ENCODE measurements at places on chromosomes 5 and 9.

- no peak for DNase-seq
Measured at GRCh38 chr9:124455820-124456219, 5.6 kb downstream of the ADGRD2 start.

GRCh38 chr9:132943651-132944293 is 644 bp downstream of the TSC1 start:
- no peak for DNase-seq

DNA sequence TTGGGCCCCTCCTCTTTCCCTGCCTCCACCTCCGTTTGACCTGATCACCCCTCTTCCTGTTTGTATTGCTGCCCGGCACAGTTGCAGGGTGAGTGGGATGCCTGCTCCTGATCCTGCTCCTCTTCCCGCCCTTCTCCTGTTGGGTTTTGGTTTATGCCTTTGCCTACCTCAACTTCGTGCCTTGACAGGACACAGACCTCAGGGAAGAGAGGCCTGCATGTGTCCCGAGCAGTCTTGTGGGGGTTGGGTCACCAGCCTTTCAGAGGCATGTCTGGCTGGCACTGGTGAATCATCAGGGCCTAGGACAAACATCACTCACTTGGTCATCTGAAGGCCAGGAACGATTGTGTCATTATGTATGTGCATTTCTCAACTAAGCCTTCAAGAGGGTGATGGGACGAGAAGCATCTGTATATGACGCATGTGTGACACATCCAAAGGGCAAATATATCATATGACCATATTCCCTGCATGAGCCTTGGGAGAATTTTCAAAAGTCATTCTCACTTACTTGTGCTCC is 56.9 kb downstream of the NPR3 start:
- DNase-seq: no peak

DNA sequence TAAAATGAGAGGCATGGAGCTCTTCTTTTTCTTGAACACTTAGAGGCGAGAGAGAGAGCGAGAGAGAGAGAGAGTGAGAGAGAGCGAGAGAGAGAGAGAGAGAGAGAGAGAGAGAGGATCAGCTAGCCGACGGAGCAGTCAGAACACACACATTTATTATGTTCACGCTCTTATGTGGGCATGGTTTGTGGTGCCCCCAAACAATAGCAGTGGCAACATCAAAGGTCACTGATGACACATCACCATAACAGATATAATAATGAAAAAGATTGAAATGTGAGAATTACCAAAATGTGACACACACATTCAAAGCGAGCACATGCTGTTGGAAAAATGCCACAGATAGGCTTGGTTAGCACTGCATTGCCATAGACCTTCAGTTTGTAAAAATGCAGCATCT is 116.1 kb downstream of the KDM4C start:
- DNase-seq: no peak

DNA sequence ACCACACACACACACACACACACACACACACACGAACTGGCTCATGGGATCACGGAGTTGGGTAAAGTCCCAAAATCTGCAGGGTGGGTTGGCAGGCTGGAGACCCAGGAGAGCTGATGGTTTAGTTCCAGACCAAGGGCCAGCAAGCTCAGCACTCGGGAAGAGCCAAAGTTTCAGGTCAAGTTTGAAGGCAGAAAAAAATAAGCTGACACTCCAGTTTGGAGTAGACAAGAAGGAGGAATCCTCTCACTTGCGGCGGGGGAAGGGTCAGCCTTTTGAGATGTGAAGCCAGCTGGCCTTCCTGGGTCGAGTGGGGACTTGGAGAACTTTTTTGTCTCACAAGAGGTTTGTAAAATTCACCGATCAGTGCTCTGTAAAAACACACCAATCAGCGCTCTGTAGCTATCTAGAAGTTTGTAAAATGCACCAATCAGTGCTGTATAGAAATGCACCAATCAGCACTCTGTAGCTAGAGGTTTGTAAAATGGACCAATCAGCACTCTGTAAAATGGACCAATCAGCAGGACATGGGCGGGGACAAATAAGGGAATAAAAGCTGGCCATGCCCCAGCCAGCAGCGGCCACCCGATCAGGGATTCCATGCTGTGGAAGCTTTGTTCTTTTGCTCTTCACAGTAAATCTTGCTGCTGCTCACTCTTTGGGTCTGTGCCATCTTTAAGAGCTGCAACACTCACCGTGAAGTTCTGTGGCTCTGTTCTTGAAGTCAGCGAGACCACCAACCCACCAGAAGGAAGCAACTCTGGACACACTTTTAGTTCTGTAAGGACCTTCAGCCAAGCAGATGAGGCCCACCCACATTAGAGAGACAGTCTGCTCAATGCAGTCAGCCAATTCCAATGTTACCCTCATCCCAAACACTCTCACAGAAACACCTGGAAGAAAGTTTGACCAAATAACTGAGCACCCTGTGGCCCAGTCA is 37.8 kb upstream of the UNC5A start:
- no peak for DNase-seq

DNA sequence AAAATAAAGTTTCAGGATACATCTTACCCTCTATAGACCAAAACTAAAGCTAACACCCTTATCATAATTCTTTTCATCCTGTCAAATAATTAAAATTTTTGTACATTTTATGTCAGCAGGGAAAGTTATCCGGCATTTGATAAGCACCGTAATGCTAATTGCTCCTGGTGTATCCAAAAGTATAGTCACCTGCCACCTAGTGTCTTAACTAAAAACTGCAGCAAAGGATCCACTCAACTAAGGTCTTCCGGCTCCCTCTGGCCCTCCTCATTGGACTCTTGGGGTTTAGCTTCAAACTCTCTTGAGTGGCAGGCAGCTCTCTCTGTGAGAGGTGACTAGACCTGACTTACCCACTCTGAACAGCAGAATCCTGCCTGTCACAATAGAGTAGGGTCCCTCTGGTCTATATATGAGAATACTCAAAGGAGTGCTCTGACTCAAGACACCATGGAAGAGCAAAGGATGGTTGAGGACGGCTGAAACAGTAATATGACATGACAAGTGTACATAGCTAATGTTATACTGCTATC is 60.4 kb upstream of the CAST start:
- peak; percentile 69 for DNase-seq

- DNase-seq: peak; percentile 24
Measured at GRCh38 chr5:112338681-112339337, 80.3 kb downstream of the EPB41L4A start.

DNA sequence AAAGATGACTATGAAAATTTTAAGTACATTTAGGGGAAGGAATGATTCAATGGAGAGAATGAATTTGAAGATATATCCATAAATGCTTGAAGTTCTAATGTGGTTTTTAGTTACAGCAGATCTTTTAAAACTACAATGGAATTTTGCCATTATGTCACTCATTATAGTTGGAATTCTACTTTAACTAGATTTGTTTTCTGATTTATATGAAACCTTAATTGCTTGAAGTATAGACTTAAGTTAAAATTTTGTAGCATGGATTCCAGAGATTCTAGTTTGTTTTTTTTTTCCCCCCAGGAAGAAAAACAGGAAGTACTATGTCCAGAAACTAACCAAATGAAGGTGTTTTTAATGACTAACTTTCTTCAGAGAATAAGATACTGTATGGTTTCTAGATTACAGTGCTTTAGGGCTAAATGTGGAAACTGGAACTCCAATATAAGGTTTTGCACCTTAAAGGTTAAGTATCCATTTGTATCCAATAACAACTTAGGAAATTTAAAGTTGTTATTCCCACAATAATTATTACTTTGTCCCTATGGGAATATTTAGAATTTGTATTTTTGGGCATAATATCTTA is 70.3 kb downstream of the ZSWIM6 start:
- DNase-seq: no peak

DNA sequence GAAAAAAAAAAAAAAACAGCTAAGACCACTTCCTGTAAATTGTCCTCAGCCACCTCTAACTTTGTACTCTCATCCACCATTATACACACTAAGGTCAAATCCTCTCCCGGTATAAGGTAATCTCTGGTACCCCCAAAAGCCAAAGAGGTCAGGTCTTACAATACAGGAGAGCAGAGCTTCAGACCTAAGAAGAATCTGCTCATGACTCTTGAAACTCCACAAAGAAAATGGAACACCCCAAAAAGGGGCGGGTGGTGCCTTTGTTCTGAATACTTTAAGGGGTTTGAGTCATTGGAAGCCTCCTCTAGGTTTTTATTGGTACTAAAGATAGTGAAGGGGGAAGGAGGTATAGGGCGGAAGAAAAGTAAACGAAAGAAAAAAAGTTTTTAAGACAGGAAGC is 69.8 kb downstream of the COL15A1 start:
- no peak for DNase-seq

DNA sequence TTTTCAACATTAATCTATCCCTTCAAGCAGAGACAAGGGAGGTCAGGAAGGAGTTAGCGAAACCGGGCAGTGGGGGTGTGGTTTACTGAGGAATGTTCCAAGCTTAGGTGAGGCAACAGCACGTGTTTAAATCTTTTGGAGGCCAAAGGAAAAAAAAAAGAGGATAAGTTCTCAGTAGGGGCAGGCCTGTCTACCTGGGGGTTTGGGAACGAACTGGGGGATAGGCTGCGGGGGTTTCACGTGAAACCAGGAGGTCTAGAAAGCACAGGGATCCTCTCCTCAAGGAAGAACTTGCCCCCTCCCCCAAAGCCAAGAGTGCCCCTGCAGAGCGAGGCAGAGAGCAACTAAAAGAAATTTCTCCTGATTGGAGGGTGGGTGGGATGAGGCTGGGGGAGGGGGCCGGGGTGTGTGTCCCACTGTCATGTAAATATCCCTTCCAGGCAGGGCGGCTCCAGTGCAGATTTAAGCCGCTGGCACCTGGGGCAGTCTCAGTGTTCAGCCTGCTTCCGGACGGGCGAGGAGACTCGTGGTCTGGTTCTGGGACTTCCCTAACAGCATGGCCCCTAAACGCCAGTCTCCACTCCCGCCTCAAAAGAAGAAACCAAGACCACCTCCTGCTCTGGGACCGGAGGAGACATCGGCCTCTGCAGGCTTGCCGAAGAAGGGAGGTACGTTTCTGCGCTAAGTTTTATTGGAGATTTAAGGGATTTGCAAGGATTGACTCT is 5.5 kb upstream of the SET start:
- peak; percentile 9 for DNase-seq

GRCh38 chr9:2602704-2603116 is 18.9 kb upstream of the VLDLR start:
- DNase-seq: peak; percentile 26

- no peak for DNase-seq
Measured at GRCh38 chr9:70531311-70531710, 116.9 kb upstream of the KLF9 start.

DNA sequence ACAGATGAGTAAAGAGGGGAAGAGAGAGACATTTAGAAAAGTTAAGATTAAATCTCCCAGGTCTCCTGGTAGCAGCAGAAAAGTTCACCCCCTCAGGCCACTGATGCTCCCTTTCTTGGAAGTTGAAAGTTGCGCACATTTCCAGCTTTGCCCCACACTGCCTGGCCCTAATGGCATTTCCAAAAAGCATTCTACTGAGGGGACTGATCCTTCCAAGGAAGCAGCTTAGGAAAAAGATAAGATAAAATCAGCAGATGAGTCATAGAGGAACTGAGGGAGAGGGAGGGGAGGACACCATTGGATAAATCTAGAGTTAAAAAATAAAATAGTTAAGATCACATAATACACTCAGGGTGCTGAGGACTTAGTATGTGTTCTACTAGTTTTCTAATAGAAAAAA is 67.6 kb upstream of the SLC12A2 start:
- no peak for DNase-seq

- DNase-seq: peak; percentile 61
Measured at GRCh38 chr9:121721058-121721350, 69.6 kb downstream of the DAB2IP start.

DNA sequence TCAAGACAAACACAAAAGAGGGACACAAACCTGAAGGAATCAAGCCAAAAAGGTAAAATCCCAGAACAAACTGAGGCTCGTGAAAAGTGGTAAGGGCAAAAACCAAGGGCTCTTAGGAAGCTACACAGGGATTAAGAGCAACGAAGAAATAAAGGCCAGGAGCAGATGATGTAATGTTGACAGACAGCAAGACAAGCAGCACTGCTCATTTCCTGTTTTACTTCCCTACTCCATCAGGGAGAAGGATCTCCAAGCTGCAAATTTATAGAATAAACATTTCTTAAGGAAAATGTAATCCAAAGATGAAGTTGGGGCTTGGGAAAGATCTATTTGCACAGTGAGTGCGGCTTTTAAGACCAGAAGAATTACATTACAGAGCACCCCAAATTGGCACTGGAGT is 182.3 kb upstream of the MAP1B start:
- no peak for DNase-seq

GRCh38 chr5:144915452-144915851 is 744.8 kb downstream of the KCTD16 start:
- no peak for DNase-seq

GRCh38 chr5:156460471-156460870 is 133.5 kb downstream of the SGCD start:
- DNase-seq: no peak

DNA sequence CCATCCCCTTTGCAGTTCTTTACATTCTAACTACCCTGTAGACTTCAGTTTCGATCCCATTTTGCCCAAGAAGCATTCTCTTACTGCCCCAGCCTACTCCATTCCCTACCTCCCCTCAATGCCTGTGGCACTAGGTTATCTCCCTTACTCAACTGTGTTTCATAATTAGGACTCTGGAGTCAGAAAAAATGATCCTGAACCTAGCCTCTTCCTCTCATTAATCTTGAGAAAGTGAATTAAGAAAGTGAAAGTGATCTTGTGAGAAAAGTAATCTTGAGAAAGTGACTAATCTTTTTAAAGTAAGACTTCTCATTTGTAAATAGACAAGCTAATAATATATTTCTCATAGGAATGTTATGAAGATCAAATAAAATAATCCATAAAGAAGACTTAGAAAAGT is 444.0 kb upstream of the TRPC7 start:
- DNase-seq: no peak

- peak; percentile 20 for DNase-seq
Measured at GRCh38 chr5:65066387-65067146, 297.8 kb downstream of the CWC27 start.

DNA sequence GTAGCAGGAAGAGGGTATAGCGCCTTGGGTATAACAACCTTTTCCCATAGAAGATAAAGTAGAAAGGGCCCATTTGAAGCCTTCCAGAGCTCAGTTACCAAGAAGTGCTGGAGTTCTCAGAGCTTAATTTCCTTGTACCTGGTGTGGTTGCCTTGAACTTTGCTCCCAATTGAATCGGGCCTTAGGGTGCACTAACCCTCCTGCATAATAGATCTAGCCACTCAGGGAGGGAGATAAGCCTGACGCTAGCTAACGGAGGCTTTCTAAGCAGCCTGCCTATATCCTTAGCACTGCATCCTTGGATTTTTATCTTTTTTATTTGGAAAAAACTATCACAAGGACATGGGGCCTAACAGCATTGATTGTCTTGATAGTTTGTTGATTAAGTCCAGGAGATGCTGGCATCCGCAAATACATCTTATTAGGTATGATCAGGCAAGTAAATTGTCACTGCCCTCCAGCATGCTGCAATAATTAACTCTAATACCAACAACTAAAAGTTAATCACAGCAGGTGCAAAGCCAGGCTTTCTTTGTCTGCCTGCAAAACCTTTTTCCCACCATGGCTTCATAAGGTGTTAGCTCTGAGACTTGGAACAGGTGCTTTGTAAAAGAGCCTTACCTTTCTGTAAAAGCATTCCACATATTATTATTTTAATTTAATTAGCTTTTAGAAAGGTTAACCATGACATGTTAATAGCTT is 199.4 kb downstream of the SREK1 start:
- peak; percentile 17 for DNase-seq

All from COR-L47 (cell line).